Activated CD4-positive, alpha-beta T cell treated with anti-CD3 and anti-CD28 coated beads, Interleukin-2, amount 50 U/mL, for 4 hours (primary cell): ENCODE measurements at places on chromosomes 2 and 18.

- no peak for DNase-seq
Measured at GRCh38 chr2:179172894-179173293, 91.7 kb downstream of the SESTD1 start.

DNA sequence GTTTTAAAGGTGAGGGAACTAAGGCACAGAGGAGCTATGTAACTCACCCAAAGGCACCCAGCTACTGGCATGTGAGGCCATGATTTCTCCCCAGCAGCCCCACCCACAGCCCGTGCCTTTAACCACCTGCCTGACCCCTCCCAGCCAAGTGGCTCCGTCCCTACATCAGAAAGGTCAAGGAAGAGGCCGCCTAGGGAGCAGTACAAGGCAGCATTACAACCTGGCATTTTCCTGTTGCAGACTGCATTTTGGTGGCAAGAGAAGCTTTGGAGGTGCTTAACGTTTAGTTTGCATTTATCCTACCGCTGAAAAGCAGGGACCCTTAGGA lies 17.5 kb downstream of the STEAP3 start:
- no peak for DNase-seq

- DNase-seq = no peak
Measured at GRCh38 chr18:8367217-8367988, 241.8 kb upstream of the RAB12 start.

- DNase-seq = no peak
Measured at GRCh38 chr2:144671695-144672455, 152.0 kb upstream of the ZEB2 start.

GRCh38 chr2:189679226-189679625 lies 4.8 kb downstream of the ANKAR start:
- no peak for DNase-seq

GRCh38 chr18:11251229-11251890 lies 102.0 kb upstream of the PIEZO2 start:
- DNase-seq = no peak

DNA sequence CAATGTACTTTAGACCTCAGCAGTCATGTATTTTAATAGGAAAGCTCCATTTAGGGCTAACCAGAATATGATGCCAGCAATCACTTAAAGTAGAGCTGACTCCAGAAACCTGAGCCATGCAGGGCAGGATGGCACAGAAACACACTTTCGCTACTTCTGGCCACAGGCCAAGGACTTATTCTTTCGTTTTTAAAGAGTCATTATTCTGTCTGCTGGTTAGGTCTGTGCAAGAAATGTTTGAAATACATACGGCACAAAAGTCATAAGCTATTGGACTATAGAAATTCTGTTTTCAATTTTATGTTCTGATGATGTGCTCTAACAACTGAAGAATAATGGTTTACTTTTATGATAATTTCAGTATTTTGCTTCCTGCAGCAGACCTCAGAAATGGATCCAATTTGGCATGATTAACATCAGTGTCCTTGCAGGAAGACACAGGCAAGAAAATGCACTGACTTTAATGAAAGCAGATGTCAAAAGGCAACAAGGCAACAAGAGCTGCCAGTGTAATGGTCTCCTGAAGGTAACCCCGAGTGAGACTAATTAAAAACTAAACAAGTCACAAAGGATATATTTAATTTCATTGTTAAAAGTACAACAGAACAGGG lies 114.4 kb upstream of the CHRNA1 start:
- no peak for DNase-seq

DNA sequence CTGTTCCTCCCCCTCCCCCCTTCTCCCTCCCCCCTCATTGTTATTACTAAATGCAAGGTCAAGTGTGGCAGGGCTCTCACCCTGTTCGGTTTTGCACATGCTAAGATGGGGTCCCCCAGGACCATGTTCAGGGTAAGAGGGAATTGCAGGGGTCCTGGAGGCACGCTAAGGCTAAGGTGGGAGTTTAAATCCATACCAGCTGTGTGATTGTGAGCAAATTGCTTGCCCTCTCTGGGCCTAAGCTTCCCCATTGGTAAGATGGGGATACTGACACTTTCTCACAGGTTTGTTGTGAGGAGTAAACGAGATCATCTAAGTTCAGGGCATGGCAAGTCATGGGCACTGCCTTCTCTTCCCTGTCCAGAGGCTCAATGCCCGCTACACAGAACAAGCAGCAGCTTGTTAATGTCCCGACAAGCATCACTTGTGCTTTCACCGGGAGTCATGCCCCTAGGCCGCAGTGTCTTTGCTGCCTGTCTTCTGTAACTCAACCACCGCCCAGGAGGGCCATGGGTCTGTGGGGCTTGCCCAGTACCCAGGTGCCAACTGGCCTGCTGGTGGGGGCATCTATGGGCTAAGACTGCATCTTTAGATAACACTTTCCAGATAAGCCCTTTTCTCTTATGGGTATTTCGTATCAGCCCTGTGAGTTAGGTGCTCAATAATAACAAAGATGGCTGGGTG lies 279.1 kb downstream of the MYCN start:
- DNase-seq = no peak

- DNase-seq = no peak
Measured at GRCh38 chr2:46184794-46185583, 112.2 kb upstream of the EPAS1 start.

GRCh38 chr2:1371082-1371481 lies 42.2 kb upstream of the TPO start:
- no peak for DNase-seq
